ENCODE measurements at places on chromosomes 11 and 22.

DNA sequence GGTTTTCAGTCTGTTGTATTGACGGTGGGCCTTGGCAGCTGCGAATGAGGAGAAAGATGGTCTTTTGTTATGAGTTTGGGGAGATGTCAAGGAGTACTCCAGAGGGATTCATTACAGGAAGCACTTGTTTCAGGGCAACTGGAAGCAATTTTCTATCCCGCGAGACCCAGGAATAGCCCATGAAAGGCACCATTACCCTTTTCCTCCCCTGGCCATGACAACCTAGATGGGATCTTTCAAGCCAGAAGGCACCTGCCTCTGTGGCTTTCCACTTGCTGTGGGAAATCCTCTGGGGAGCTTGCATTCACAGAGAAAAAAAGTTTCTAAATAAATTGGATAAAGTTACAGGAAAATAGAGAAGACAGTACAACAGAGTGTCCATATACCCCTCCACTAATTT is 2.7 kb downstream of the ZNF215 start:
- DNase-seq: no peak

GRCh38 chr22:47586038-47586437 is 823.6 kb downstream of the TBC1D22A start:
- no peak for DNase-seq

GRCh38 chr11:128688031-128688713 is 5.7 kb upstream of the FLI1 start:
- no peak for DNase-seq

- DNase-seq: no peak
These were observed 19.0 kb upstream of the MPPED2 start for GRCh38 chr11:30605036-30605605.

DNA sequence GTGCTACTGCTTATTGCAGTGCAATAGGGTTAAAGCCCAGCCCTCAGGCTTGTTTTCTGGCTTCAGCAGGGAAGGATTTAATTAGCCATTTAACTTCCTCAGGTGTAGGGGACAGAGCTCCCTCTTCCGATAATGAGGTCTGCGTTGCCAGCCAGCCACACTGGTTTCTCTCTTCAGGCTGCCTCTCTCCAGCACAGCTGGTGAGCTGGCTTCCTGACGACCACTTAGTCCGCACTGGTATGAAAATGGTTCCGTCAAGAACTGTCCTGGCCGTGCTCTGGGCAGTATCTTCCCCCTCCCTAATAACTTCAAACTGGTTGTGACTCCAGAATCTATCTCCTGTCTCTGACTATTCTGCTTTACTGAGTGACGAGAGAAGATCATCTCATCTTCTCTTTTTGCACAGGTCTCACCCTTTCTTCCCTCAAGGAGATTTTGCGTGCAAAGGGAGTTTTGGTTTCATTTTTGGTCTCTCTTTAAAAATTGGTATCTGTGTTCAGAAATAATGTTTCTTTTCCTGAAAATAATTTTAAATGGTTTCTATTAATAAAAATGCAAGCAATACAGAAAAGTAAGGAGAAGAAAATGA is 49.2 kb downstream of the CNTN5 start:
- no peak for DNase-seq

DNA sequence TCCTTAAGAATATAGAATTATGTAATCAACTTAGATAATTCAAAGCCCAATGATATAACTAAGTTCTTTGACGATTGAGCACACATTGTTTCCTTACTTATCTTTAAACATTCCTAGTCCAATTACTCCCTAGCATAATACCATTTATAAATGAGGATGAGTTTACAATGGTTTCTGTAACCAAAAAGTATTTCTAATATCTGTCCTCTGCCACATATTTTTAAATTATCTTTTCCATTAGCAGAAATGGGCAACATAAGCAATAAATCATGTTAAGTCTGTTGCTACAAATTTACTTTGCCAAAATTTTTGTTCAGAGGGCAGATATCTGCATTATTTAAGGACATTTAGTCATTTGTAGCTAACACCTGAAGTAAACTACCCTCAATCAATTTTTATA is 6.7 kb downstream of the CREBZF start:
- no peak for DNase-seq

- no peak for DNase-seq
These were observed 102.6 kb downstream of the ALX4 start for GRCh38 chr11:44207292-44207691.

- no peak for DNase-seq
These were observed 24.1 kb downstream of the FZD4 start for GRCh38 chr11:86930957-86931547.

- DNase-seq: no peak
These were observed 167.8 kb upstream of the POU2AF2 start for GRCh38 chr11:111077530-111078322.

GRCh38 chr22:37155971-37156370 is 6.3 kb upstream of the IL2RB start:
- DNase-seq: no peak

DNA sequence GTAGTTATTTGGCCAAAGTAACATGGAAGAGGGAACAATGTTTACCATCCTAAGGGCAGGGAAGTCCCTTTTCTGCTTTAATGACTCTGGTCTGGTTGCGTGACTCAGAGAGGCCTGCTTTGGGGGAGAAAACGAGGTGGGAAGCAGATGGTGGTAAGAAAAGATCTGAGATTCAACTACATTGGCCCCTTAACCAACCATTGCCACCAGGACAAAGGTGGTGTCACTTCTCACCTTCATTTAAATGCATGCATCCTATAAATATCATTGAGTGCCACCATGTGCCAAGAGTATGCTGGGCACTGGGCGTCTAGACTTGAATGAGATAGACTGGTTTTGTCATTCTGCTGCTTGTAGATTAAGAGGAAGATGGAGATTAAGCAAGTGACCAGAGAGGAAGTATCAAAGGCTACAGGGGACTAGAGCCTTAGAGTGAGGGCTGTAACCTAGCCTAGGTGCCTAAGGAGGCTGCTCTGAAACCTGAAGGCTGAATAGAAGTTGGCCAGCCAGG is 3.6 kb upstream of the SORL1 start:
- no peak for DNase-seq

- peak; percentile 59 for DNase-seq
These were observed 429 bp downstream of the VEGFB start for GRCh38 chr11:64234647-64235379.

DNA sequence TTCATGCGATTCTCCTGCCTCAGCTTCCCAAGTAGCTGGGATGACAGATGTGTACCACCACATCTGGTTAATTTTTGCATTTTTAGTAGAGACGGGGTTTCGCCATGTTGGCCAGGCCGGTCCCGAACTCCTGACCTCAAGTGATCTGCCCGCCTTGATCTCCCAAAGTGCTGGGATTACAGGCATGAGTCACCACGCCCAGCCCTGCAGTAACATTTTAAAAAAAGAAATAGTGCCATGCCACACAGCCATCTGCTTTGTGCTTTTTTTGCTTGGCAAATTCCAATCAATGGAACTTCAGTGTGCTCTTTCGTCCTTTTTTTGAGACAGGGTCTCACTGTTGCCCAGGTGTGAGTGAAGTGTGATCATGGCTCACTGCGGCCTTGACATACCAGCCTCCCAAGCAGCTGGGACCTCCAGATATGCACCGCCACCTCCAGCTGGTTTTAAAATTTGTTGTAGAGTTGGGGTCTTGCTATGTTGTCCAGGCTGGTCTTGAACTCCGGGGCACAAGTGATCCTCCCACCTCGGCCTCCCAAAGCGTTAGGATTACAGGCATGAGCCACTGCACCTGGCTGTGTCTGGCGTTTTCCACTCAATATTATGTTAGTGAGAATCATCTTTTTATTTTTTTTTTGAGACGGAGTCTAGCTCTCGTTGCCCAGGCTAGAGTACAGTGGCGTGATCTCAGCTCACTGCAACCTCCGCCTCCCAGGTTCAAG is 1.8 kb upstream of the CHADL start:
- no peak for DNase-seq

DNA sequence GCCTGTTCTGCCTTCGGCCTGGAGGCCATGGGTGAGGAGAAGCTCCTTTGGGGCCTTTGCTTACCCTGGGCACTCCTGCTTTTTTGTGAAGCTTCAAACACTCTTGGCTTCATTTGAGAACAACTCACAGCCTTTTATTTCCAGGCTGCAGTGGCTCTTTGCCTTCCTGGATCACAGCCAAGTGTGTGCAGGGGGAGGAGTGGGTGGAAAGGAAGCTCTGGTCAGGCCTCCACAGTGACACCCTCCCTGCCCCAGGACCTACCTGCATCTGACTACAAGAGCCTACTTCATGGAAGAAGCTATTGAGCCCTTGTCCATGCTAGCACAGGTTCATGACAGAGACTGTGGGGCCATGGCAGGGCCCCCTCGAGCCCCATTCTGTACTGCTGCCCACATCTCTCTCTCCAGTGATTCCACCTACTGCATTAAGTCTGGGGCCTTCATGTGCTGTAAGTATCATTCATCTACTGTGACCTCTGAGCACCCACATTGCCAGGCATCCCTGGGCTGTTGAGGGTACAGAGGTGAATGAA is 52.3 kb downstream of the GAB4 start:
- no peak for DNase-seq

GRCh38 chr11:85821636-85822035 is 10.7 kb upstream of the SYTL2 start:
- no peak for DNase-seq

GRCh38 chr11:64245401-64245796 is 1.3 kb downstream of the PPP1R14B start:
- DNase-seq: no peak

DNA sequence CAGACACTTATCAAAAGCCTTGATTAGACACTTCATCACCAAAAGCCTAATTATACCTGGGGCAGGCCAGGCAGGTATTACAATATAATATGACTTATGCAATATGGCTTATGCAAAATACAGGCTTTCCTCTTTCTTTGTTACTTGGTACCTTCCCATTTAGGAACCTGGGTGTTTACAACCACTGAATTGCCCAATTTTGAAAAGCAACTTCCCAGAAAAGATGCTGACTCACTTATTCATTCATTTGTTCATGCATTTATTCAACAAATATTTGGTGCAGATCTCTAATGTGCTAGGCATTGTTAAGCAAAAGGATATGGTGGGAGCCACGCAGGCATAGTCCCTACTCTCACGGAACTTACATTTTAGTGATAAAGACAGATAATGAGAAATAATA is 13.6 kb upstream of the JAML start:
- no peak for DNase-seq

DNA sequence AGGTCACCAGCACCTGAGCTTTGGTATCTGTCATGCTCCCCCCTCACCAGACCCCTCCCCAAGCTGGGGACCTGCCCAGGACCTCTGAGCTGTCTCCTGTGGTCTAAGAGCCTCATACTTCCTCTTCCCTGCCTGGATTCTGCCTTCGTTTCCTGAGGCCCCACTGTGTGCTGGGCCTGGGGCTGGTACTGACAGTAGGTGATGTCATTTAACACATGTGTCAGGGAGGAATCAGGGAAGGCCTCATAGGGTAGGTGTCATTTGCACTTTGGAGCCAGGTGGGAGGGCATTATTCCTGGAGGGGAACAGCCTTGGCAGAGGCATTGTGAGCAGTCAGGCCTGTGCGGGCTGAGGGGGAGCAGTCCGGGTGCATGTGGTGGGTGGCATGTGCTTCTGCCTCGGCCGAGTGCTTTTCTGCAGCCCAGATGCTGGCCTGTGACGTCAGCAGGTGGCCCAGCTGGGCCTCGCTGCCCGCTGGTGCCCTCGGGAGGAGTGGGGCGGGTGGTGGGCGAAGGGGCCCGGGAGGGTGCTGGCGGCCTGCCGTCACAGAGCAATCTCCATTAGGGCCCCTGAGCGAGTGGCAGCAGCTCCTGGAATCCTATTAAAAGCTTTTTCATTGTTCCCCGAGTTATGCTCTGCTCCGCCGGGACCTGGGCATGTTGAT is 9.1 kb downstream of the FLRT1 start:
- DNase-seq: no peak

DNA sequence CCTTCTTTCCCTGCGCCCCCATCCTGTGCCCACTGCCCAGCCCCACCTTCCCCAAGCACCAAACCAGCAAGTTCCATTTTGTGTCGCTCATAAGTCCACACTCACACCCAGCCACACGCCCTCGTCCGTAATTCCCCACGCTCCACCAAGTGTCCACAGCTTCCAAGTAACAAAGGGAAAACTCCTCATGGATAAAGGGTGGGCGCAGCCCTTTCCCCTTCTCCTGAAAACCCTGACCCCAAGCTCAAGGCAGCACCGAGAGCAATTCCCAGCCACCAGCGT is 458 bp downstream of the FXYD6 start:
- no peak for DNase-seq

DNA sequence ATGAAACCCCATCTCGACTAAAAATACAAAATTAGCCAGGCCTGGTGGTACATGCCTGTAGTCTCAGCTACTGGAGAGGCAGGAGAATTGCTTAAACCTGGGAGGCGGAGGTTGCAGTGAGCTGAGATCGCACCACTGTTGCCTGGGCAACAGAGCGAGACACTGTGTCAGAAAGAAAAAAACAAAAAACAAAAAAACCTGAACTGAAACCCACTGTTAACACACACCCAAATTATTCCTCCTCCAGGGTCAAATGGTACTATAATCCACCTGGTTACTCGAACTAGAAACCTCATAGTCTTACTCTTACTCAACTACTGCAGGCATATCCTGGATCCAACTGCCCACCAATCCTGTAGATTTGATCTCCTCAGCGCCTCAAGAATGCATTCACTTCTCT is 35.5 kb downstream of the USP28 start:
- no peak for DNase-seq

- DNase-seq: no peak
These were observed 44.6 kb downstream of the LIF start for GRCh38 chr22:30201945-30202344.

GRCh38 chr11:62444835-62445234 is 26.0 kb downstream of the SCGB1A1 start:
- no peak for DNase-seq

DNA sequence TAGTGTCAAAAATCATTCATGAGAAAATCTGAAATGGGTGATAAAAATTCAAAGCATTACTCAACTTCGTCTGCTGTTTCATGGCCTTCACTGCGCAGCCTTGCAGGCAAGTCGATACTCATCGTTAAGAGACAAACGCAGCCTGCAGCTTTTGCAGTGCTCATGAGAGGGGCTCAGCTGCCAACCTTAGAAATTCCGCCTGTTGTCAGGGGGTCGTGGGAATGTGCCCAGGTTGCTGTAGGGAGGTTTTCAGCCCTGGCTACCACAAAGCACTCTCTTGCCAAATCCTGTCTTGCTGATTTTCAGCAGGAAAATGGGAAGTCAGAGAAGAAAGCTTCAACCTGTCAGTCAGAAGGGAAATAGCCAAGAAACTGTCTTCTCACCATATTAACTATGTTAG is 25.4 kb upstream of the GRAMD1B start:
- no peak for DNase-seq

- no peak for DNase-seq
These were observed at the start of gene CHRDL2 for GRCh38 chr11:74731301-74732094. CHRDL2 (minus strand) TSS chr11:74731426; CDS start chr11:74730888, 538 bp downstream.
